ENCODE measurements at places on chromosomes 11 and 22.
A peak's percentile ranks its signal among the peaks of the same experiment; 100 is the strongest.

GRCh38 chr11:115144914-115145313, 359.3 kb downstream of the CADM1 start:
- no peak for DNase-seq

GRCh38 chr11:15535414-15535813, 420.7 kb downstream of the INSC start:
- no peak for DNase-seq

- no peak for DNase-seq
Measured at GRCh38 chr11:27443746-27444507, 28.7 kb downstream of the LGR4 start.

- DNase-seq = no peak
Measured at GRCh38 chr11:35105319-35106079, 33.5 kb upstream of the CD44 start.

DNA sequence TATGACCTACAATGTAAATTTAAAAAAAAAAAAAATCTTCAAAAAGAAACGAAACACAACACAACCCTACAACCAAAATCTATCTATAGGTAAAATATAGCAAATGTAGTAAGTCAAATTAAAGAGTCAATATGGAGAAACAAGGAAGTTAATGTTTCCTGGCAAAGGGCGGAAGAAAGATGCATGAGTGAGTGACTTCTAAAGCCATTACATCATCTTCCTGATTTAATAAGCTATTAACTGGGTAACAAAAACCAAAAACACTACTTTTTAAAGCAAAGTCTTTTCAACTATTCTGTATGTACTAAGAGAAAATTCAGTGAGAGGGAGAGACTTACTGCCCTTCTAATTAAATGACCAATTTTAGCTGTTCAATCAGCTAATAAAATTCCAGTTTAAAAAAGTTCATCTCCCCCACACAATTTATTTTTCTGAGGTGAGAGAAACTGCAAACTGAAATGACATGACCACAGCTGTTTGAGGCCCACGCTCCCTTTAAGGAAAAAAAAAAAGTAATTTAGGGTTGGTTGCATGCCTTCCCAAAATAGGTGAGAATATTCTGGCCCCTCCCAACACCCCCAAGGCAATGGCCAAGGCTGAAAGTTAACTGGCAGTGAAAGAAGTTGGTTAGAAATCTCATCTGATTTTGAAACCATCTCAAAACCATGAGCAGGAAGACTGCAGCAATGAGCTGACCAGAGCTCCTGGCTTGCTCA, 5.9 kb downstream of the SF1 start:
- DNase-seq = no peak

GRCh38 chr11:26860091-26860780, 133.7 kb upstream of the FIBIN start:
- no peak for DNase-seq

- no peak for DNase-seq
Measured at GRCh38 chr11:64164392-64165312, 1.3 kb downstream of the MACROD1 start.

GRCh38 chr22:22756109-22756508, 111.7 kb downstream of the GGTLC2 start:
- DNase-seq = no peak

GRCh38 chr11:125750629-125751028, 4.5 kb downstream of the PATE1 start:
- DNase-seq = no peak

- DNase-seq = no peak
Measured at GRCh38 chr11:45644981-45645889, 20.2 kb downstream of the CHST1 start.

GRCh38 chr11:123286761-123287160, 91.7 kb upstream of the CLMP start:
- no peak for DNase-seq

DNA sequence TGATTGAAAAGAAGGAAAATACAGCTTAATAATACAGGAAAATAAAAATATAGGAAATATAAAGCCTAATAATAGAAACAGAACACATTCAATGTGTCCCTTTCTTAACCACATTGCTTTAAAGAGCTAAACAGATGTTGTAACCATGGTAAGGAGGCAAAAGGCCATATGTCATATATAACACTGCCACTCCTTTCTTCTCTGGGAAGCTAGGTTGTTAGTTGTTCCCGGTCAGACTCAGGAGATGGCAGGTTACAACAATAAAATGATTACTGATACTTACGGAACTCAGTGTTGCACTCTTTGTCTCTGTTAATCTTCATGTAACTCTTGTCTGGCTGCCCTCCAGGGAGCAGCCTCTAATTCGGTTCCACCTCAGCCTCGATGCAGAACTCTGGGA, 134.7 kb upstream of the PGR start:
- no peak for DNase-seq

- no peak for DNase-seq
Measured at GRCh38 chr11:113163291-113164030, 150.9 kb upstream of the TTC12 start.

GRCh38 chr22:39524753-39525657, 4.6 kb downstream of the ATF4 start:
- no peak for DNase-seq

GRCh38 chr11:64007629-64008282, 21.5 kb downstream of the OTUB1 start:
- no peak for DNase-seq

GRCh38 chr11:68402355-68403031, 58.1 kb upstream of the PPP6R3 start:
- DNase-seq = no peak

DNA sequence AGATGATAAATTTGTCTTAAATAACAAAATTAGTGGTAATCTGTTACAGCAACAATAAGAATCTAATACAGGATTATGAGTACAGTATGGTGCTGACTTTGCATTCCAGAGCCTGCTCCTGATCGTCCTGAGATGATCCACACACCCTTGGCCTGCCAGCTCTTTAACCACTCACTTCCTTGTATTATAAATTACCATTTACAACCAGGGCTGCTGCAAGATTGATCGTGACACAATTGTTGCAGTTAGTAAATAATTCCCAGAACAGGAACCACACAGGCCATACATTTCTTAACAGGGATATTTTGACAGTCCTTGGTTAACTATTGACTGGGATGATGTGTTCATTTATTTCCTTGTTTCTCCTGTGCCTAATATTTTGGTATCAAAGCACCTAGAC, 3.8 kb upstream of the CBLIF start:
- no peak for DNase-seq

- DNase-seq = peak; percentile 73
Measured at GRCh38 chr22:40176921-40177737, 596 bp upstream of the TNRC6B start.

DNA sequence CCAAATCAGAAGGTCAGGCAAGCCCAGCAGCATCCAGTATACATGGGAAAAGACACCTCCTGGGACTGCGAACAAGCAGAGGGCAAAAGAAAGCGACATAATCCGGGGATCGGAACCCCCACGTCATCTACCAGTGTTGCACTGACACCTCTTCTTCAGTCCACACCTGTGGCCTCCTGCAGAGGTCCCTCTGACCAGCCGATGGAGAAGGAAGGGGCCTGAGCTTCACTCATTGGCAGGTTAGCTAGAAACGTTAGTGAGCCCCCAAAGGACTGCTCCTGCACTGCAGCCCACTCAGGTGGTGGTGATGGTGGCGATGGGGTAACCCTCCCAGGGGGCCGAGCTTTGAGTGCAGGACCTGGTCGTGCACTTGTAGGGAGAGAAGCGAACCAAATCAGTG, 22.1 kb downstream of the ASCL2 start:
- DNase-seq = no peak

DNA sequence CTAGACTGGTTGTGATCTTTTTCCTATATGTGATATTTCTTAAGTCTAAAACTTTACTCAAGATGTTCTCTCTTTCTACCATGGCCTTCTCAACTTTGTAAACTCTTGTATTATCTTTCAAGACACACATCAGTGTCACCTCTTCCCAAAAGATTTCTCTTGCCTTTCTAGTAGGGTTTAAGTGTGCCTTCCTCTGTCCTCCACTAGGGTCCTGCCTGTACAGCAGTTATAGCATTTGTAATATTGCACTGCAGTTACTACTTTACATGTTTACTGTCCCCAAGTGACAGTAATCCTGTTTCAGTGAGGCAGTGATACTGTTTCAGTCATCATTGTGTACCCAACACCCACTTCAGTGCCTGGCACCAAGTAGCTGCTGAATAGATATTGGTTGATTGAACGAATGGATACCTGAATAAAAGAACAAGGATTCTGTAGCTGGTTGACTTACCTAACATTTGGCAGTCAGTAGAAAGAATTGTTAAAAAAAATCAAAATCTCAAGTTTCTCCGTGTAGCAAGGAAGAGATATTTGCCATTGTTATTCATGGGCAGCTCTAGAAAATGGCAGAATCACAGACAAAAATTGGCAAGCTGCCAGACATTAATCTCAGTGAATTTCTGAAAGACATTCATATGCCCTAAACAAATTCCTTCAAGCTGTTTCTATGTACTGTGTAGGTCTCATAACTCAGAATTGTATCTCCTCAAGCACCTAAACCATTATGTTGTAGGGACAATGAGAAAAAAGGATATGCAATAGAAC, 79.4 kb downstream of the RBMXL2 start:
- DNase-seq = no peak

- DNase-seq = no peak
Measured at GRCh38 chr22:37088750-37089408, 20.6 kb downstream of the TMPRSS6 start.

GRCh38 chr22:50308986-50309600, 1.6 kb upstream of the PLXNB2 start:
- no peak for DNase-seq

GRCh38 chr11:101555366-101555765, 28.4 kb downstream of the TRPC6 start:
- DNase-seq = no peak

DNA sequence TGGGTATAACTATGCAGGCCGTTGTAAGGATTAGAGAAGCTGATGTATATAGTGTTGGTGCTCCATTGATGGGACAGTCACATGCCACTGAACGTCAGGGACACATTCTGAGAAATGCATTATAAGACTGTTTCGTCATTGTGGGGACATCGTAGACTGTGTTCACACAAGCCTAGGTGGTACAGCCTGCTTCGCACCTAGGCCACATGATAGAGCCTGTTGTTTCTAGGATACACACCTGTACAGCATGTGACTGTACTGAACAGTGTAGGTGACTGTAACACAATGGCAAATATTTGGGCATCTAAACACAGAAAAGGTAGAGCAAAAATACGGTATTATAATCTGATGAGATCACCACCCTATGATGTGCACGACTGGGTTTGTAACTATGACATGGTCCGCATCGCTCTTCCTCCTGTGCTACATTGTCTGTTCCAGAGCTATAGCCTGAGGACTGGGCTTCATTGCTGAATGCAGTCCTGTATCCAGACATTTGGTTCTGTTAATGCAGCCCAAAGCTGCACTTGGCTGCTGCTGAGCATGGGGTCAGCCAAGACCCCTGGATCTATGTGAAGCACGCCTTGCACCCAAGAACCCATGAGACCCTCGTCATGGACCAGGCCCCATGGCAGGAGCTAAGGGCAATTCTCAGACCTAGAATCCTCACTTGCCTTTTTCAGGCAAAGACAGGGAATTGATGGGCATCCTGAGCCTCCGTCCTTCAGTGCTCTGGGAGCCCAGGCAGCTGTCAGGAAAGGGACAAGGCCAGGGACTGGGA, 51.1 kb upstream of the THY1 start:
- no peak for DNase-seq

DNA sequence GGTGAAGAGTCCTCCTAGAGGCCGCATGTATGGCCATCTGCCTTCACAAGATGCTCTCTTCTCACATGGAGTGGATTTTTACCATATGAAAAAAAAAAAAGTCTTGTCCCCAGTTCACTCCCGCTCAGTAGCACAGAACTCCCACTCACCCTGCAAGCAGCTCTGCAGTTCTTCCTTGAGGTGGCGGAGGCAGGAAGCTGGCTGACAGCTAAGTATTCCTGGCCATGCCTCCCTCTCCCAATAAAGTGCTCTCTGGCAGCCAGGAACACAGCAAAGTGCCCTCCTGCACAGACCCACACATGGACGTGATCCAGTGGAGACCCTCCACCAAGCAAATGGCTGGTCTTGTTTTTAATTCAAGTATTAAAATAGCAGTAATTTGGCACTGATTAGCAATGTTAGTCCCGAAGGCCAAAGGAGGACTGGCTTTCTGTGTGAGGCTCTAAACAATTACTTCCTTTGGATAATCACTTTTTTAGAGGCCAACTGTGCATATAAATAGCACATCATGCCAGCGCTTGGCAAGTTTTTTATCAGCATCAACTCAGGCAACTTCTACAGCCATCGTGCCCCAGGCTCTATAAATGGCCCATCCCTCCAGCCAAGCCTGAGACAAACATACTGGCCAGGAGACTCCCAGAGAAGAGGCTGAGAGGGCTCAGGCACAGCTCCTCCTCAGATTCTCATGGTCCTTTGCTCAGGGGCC, 413.6 kb downstream of the OPCML start:
- DNase-seq = no peak

- no peak for DNase-seq
Measured at GRCh38 chr22:29391546-29391945, 3.2 kb upstream of the AP1B1 start.

DNA sequence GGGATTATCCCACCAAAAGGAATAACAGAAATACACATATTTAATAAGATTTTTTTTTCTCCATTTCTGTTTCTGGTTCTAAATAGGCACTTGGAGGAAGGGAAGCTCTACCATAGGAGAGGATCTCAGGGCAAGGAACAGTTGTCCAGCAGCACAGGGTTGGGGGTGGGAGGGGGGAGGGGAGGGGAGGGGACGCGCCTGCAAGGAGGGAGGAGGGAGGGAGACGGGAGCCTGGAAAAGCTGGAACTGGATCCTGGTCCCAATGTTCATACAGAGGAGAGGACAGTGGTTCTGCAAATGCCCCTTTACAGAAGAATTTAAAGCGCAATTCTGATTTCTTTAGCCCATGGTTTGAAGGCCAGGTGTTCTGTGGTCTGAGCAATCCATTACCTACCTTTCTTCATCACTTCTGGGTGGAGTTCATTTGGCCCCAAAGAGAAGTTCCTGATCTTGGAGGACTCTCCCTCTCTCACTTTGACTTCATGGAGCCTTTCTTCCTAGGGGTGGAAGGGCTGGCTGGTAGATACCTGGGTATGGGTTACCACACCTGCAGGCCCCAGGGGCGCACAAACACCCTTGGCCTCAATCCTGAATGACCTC, 348.9 kb upstream of the NCAM1 start:
- no peak for DNase-seq

- DNase-seq = no peak
Measured at GRCh38 chr11:65375012-65375411, 7.4 kb downstream of the SLC25A45 start.

DNA sequence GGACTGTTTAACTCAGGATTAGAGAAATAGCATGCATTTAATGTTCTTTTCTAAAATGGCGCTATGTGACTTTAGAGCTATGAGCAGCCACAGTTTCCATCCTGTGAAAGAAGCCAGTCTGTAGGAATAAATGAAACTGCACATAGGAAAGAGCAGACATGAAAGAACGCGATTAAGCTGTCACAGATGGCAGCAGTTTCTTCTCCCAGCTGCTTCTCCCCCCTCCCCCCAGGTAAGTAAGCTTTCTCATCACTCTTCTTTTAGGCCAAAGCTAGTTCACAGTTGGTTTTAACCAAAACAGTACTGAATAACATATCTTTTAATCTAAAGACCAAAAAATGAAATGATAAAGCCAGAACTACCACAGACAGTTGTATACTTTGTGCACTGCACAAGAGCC, 266.4 kb downstream of the KCNA4 start:
- DNase-seq = no peak

Data from CD4-positive, alpha-beta T cell treated with Interleukin-10 for 1 hour (primary cell).